ENCODE measurements at places on chromosomes 7 and 10.

DNA sequence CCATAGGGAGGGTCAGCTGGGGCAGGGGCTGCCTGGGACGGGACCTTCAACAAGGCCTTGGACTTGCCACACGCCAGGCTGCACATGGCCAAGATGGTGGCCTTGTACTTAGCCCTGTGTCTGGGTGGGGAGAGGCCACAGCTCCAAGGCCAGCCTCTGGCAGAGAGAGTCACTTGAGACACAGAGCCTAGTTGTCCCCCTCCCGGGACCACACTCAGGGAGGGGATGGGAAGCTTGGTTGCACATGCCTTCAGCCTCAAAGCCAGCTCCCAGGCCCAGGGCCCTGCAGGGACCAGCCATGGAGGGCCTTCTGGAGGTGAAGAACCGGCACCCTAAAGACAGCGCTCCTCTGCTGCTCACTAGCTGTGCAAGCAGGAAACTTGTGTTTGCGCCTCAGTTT is 16.7 kb downstream of the MMRN2 start:
- no peak for DNase-seq

- DNase-seq = no peak
Observed at GRCh38 chr7:1454542-1454941, 4.7 kb downstream of the MICALL2 start.

DNA sequence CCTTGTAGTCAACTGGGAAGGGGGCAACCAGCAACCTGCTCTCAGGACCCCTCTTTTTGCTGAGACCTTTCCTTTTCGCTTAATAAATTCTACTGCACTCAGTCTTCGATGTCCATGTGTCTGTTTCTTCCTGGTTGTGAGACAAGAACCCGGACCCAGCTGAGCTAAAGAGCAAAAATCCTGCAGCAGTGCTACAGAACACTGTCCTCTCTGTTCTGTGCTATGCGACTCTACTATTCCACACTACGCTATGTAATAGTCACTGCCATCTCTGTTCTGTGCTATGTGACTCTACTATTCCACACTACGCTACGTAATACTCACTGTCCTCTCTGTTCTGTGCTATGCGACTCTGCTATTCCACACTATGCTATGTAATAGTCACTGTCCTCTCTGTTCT is 34.3 kb downstream of the DIP2C start:
- DNase-seq = no peak

DNA sequence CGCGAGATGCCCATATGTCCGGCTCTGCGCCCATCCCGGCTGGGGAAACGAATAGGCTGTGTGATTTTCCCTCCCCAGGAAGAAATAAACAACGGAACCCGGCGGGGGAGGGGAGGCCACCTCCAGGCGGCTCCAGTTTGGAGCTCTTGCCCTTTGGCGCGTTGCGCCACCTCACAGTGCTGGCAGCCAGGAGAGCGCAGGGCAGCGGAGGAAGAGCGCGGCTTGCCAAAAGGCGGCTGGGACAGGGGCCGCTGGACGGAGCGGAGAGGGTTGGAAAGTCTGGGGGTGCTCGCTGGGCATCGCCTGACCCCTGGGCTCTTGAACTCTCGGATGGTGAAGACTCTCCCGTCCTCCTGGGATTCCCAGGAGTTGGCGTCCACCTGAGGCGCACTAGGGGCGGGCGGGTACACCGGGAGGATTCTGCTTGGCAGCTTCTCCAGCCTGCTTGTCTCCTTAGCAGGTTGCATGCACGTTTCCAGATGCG is 5.3 kb upstream of the NEUROG3 start:
- DNase-seq = no peak

All from activated gamma-delta T cell (primary cell).